HCEC 1CT (cell line): ENCODE measurements at places on chromosomes 4 and X.
A peak's percentile ranks its signal among the peaks of the same experiment; 100 is the strongest.

GRCh38 chr4:19776021-19776459 is 475.7 kb upstream of the SLIT2 start:
- peak; percentile 81 for DNase-seq

DNA sequence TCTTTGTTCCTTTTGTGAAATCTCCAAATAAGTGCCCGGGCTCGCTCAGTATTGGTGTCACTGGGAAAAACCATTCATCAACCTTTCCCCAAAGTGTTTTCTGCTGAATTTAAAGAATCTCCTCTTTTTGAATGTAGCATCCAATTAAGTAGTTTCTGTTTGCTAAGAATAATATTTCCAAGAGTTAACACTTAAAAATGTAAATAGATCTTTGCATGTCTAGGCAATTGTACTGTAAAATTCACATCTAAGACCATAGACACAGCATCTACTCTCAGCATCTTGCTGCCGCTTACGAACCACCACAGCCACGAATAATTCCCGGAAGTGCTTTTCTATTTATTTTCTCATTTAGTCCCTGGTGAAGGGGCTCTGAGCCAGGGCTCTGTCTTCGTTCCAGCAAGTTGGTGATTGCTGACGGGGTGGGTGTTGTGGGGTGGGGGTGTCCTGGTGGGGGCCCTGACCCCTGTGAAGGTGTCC is 1.4 kb downstream of the NSG1 start:
- no peak for DNase-seq

- peak; percentile 67 for DNase-seq
Observed at GRCh38 chr4:150078041-150078578, at the start of gene DCLK2. Gene DCLK2 (plus strand): TSS chr4:150078445. CDS start chr4:150079028, 583 bp downstream.

GRCh38 chr4:185534866-185535611 is at the start of gene PDLIM3:
Gene PDLIM3 (minus strand): TSS chr4:185535507. CDS start chr4:185535434, 73 bp downstream.
- peak; percentile 34 for DNase-seq

GRCh38 chrX:118740276-118740889 is 13.0 kb downstream of the IL13RA1 start:
- no peak for DNase-seq

DNA sequence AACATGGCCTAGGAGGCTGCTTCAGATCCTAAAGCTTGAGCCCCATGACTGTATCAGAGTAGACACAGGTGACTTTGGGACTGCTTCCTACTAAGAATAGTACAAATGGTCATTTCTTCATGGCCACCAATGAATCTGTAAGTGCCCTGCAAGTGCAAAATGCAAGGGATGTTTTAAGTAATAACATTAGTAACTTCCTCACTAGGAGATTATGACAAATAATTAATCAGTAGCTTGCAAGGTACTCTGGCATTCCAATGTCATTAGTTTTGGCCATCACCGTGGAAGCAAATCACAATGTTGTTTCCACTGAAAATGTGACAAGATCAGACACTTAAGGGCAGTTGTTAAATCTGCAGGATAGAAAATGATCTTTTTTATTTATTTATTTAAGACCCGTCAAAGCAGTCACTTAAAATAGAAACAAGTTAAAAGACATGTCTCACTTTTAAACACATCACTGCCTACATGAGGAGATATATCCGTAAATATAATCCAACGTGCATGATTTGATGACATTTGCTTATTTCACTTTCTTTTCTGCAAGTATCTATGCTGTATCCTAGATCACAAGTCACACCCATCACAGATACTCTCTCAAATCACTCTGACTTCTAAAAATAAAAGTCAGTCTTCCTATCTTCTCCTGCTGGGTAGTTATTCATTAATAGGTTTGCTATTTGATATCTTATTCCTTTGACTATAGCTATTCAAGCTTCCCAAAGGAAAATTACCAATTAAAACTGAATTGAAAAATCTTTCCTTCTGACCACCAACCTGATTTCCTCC is 400.6 kb downstream of the IL15 start:
- DNase-seq: peak; percentile 59

- DNase-seq: no peak
Observed at GRCh38 chr4:534576-535151, 35.7 kb downstream of the PIGG start.

- peak; percentile 49 for DNase-seq
Observed at GRCh38 chr4:99572527-99573240, 1.9 kb upstream of the MTTP start.

DNA sequence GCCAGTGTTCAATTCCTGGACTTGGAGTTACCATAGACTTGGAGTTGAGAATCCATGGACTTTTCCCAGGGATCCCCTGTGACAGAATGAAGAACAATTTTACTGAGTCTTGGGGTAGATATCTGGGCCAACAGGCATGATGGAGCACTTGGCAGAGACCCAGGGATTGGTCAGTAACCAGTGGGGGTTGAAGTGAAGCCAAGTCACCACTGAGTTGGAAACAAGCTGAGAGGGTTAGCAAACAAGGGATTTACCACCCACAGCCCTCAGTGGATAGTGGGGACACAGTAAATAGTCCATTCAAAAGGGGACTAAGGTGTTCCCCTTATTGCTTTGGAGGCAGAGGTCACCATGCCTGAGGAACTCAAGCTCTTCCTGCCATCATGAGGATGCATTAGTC is 281.7 kb downstream of the PPP1R2C start:
- DNase-seq: no peak

GRCh38 chr4:38167973-38168372 is 207.8 kb downstream of the PTTG2 start:
- DNase-seq: no peak

DNA sequence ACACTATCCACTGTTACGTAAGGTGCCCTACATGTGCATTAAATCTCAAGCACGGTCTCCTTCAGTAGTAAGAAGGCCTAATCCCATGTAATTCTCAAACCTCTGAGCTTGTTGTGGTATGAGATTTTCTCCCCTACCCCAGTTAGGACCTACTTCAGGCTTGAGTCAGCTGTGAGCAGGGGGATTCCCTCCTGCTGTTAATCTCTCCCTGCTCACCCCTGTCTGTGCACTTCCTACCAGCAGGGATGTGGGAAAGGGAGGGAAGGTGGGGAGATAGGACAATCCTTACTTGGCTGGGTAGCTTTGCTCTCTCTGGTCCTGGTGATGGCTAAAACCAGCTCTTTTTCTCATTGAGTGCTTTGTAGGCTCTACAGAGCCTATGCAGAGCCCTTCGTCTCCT is 60.8 kb downstream of the PALLD start:
- DNase-seq: no peak

GRCh38 chrX:71396576-71396975 is 30.4 kb downstream of the TAF1 start:
- no peak for DNase-seq

- no peak for DNase-seq
Observed at GRCh38 chrX:100264200-100264599, 145.9 kb downstream of the PCDH19 start.

GRCh38 chrX:153646620-153647373 is at the start of gene DUSP9:
Gene DUSP9 (plus strand): TSS chrX:153647203. CDS start chrX:153647954, 751 bp downstream.
- DNase-seq: no peak

- no peak for DNase-seq
Observed at GRCh38 chr4:32140636-32141035, 1420.5 kb downstream of the PCDH7 start.

GRCh38 chrX:120334603-120335002 is 23.3 kb upstream of the TMEM255A start:
- DNase-seq: no peak

DNA sequence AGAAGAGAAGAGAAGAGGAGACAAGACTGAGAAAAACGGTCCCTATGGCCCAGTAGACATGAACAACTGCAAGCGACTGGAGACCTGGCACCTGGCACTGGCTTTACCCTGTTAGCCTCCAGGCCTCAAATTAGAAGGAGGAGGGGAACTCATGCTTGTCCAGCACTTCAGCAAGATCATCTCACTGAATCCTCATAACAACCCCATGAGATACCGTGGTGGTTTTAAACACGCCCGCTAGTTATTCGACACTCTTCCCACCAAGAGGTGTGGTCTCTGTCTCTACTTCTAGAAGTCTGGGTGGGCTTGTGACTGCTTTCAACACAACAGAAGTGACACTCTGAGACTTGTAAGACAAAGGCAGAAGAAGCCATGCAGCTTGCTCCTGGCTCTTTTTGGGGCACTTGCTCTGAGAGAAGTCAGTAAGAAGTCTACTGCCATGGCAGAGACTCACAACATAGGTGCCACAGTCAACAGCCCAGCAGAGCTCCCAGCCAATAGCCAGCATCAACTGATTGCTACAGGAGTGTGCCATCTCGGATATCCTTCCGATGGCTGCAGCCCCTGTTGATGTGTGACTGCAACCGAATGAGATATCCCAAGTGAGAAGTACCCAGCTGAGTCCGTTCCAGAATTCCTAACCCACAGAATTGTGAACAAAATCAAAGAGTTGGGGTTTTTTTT is 34.0 kb upstream of the BCOR start:
- no peak for DNase-seq

GRCh38 chr4:70984106-70984505 is 9.3 kb upstream of the DCK start:
- DNase-seq: no peak

GRCh38 chrX:153527208-153527607 is 9.8 kb downstream of the ATP2B3 start:
- DNase-seq: no peak

DNA sequence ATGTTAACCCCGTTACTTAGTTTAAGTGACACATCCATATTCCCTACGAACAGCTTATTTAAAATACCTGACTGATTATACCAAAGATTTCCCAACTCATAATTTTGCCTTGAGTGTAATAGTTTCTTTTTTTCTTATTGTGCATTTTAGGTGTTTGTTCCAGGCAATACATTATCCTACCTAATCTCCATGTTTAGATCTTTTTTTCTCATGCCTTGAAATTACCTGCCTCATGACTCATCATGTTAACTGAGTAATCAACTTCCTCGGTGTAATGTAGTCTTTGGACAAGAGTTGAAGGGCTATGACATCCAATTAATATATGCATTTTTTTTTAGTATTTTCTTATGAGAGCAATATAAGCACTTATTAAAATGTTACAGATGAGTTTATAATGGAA is 228.7 kb upstream of the ANKRD50 start:
- DNase-seq: no peak

- DNase-seq: no peak
Observed at GRCh38 chr4:3879681-3880614, 113.8 kb downstream of the ADRA2C start.

DNA sequence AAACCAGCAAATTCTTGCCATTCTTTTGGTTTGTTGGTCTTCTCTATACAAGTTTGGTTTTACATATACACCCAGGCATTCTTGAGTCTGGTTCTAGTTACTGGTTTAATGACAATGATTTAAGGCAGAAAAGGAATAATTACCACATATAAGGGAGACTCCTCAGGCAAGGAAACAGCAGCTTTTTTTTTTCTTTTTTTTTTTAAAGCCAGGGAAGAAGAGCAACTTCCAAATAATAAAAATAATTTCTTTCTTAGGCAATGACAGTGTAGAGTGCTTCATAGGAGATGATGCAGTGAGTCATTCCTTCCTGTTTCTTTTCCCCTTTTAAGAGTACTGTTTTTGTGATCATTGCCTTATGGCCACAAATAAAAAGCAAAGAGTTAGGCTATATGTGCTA is 289.7 kb downstream of the DKK2 start:
- peak; percentile 32 for DNase-seq

DNA sequence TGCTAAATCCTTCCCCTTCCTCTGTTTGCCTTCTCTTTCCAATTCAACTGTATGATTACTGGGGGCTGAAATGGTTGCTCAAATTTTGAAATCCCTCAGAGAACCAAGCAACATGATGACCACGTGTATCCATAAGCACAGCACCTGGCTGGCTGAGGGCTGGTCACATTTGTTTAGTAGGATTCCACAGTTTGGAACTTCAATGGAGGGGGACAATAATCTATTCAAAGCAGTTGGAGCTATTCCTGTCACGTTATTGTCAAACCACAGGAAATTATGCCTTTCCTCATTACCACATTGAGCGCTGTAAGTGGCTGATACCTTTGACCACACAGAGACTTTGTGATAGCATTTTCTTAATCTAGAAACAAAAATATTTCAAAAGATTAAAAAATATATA is 7.0 kb downstream of the TMSB4X start:
- DNase-seq: no peak

DNA sequence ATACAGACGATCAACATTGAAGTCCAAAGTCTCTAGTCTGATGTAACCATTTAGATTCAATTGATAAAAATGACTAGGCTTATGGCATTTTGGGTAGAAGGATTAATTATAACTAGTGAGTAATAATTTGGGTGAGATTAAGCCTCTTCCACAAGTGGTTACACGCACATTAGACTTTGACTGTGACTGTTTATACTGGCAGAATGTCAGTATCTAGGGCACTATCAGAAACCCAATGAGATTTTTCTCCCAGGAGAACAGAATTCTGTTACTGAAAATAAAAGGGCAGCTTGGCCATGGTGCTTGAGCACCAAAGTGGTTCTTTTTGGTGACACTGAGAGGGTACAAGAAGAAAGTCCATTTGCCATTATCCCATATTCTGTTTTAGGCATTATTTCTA is 3.3 kb downstream of the PLS3 start:
- DNase-seq: no peak

DNA sequence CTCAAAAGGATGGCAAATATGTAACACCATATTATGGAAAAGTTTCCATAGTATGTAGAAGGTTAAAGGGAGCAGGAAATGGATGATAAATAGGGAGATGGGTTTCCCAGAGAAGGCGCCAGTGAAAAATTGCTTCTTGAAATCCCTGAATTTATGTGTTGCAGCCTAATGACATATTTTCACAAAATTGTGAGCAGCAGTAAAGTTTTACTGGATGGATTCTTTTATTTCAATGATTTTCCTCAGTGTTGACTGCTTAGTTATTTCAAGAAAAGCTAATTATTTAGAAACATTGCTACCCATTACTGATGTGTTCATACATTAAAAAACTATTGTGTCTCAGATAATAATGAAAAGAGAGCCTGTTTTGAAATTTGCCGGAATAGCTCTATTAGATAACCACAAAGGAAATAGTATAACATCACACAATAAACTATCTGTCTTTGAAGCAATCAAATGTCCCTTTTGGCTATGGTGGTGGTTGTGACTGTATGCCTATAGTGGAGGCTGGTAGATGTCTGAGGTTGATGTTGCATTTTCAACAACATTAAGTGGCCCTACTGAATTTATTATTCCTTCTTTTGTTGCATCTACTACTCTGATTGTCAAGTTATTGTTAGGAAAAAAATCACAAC is 169.9 kb upstream of the HAND2 start:
- no peak for DNase-seq

DNA sequence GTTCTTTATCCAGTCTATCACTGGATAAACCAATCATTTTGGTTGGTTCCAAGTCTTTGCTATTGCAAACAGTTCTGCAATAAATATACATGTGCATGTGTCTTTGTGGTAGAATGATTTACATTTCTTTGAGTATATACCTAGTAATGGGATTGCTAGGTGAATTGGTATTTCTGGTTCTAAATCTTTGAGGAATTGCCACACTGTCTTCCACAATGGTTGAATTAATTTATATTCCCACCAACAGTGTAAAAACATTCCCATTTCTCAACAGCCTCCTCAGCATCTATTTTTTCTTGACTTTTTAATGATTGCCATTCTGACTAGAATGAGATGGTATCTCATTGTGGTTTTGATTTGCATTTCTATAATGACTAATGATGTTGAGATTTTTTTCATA is 791.7 kb upstream of the AGA start:
- no peak for DNase-seq

- peak; percentile 19 for DNase-seq
Observed at GRCh38 chr4:118751629-118752323, 66.6 kb downstream of the METTL14 start.

- DNase-seq: no peak
Observed at GRCh38 chrX:8018934-8019333, 91.7 kb upstream of the PNPLA4 start.

GRCh38 chr4:94038195-94038594 is 169.5 kb upstream of the SMARCAD1 start:
- no peak for DNase-seq
